Mucosa of descending colon (tissue), 3 donors: ENCODE measurements at places on chromosomes 6 and 20.

- no peak for DNase-seq
These were observed 49.2 kb upstream of the MAP7 start for GRCh38 chr6:136599329-136600011.

DNA sequence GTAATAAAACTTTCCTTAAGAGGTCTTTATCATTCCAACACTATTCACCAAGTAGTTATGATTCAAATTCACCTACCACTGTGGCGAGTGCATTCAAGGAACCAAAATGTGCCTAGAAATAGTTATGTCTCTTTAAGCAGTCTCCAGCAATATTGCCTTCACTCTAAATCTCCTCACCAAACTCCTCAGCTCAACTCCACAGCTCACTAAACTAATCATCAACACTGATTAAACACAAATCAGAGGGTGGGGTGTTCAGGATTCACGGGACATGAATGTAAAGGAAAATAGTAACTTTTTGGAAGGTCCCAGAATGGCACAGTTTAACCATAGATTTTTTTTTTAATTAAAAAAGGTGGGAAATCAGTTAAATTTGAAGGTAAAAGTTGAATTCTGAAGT lies 70.5 kb upstream of the THEMIS start:
- DNase-seq = no peak

DNA sequence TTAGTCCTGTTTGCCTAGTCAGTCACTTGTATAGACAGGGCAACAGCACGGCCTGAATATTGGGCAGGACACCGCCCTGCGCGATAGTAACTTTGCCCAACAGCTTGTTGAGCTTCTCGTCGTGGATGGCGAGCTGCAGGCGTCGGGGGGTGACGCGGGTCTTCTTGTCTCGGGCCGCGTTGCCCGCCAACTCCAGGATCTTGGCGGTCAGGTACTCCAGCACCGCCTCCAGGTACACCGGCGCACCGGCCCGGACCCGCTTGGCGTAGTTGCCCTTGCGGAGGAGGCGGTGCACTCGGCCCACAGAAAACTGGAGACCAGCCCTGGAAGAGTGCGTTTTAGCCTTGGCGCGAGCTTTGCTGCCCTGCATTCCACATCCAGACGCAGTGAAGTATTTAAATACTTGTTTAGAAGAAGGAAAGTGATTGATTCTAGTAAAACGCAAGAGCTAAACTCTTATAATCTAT lies 92.8 kb upstream of the BTN3A2 start:
- peak; percentile 82 for DNase-seq

- no peak for DNase-seq
These were observed 7.7 kb downstream of the ZHX3 start for GRCh38 chr20:41309817-41310216.

- no peak for DNase-seq
These were observed 2.2 kb downstream of the UBR2 start for GRCh38 chr6:42565823-42566613.
